ENCODE measurements at places on chromosomes 2 and 18.

- no peak for DNase-seq
Observed at GRCh38 chr2:37907501-37908225, 17.4 kb upstream of the RMDN2 start.

DNA sequence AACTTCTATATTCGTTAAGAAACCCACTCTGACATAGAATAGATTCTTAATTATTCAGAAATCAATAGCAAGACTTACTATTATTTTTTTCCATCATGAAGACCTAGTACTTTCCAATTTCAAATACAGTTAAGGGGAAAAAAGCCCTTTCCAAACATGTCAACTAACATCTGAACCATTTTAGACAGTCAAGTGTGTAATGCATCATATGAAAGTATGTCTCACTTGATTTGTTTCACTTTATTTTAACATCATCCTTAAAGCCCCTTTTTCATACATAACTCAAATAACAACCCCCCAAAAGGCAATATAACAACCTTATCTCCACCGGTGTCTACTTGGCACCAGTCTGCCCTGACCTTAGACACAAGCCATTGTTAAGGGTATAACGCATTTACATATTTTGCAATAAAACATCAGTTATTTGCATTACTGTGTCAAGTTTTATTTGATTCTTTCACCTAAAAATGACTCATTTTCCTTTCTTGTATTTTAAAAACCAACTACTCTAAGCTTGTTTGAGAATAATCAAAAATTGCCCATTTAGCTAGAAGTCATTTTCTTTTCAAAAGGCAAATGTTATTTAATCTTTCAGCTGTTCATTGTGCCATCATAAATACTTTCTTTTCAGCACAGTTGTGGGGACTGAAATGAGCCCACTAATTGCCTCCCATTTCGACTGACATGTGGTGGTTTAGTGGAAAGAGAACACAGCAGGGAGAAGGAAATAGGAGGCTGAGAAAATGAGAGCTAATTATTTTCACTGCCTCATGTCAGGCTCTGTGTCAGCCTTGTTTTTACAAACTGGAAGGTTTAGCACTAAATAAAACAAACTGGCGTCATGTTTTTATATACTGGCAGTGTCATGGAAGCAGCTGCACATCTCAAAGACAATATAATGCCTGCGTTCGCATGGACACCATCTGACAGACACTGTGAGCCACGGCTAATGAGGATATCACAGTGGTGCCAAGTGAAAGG lies 104.7 kb upstream of the CDCA7 start:
- no peak for DNase-seq

DNA sequence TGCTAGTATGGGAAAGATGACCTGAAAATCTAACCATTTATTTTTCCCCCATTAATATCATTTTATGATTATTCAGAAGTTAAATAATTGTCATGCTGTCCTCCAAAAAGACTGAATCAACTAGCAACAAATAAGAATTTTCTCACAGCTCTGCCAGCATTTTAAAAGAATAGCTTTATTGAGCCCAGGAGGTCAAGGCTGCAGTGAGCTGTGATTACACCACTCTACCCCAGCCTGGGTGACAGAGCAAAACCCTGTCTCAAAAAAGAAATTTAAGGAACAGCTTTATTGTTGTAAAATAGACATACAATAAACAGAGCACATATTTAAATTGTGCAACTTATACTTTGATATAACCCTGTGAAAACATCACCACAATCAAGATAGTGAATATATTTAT lies 24.8 kb upstream of the IL1A start:
- DNase-seq = no peak

GRCh38 chr2:234256516-234256915 lies 206.0 kb downstream of the SPP2 start:
- DNase-seq = no peak

- peak; percentile 78 for DNase-seq
Observed at GRCh38 chr2:241272303-241273209, 42.9 kb downstream of the HDLBP start.

- DNase-seq = no peak
Observed at GRCh38 chr2:190050001-190050400, 12.5 kb downstream of the MSTN start.

DNA sequence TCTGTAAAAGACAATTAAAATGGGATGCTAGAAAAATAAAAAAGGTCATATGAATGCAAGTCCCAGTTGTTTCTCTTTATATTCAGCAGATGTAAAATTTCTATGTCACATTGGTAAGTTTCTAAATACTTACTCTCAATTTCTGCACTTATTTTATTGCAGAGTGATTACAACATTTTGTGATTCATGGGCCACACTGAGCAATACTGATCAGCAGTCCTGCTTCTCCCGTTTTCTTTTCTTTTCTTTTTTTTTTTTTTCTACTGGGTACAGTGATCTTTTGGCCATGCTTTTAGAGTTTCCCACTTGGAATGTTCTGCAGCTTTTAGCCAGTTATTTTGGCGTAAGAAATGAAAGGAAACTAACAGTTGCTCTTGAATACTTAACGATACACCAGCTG lies 38.8 kb downstream of the LIMS1 start:
- DNase-seq = no peak

GRCh38 chr18:13407484-13407883 lies 188.9 kb downstream of the LDLRAD4 start:
- DNase-seq = no peak

GRCh38 chr2:85540133-85540648 lies 1.2 kb downstream of the MAT2A start:
- no peak for DNase-seq

DNA sequence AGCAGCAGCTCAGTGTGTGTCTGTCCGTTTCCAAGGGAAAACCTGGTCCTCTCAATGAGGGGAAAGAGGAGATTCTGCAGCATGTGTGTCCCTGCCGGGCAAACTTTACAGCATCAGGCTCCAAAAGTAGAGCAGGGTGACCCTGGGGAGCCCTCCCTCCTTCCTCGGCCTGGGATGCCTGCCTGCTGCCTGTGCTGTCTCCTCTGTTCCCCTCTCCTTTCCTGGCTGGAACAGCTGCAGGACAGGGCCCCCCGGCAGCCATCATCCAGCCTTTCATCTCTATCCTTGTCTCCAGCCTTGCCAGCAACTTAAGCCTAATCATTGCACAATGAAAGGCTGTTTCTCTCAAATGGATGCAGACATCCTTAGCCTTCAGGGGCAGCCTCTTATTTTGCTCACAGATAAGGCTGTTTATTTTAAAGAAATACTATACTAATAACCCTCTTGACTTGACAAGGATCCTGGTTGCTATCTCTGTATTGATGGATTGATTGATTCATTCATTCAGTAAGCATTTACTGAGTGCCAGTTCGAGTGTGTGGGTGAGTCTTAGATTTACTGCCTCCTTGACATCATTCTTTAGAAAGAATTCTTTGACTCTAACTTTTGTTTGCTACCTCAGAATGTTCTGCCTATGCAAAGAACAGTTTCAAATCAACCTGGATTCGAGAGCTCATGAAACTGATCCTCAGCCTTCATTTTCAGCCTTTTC lies 40.6 kb upstream of the EDAR start:
- no peak for DNase-seq

DNA sequence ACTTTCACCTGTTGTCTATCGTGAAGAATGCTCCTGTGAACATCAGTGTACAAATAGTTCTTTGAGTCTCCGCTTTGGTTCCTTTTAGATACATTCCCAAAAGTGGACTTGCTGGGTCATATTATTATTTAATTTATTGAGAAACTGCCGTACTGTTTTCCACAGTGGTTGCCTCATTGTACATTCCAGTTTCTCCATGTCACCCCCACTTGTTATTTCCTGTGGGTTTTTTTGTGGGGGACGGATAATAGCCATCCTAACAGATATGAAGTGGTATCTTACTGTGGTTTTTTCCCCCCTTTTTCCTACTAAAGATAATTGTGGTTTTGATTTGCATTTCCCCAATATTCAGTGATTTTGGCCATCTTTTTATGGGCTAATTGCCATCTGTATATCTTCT lies 53.8 kb downstream of the SMCHD1 start:
- DNase-seq = no peak

DNA sequence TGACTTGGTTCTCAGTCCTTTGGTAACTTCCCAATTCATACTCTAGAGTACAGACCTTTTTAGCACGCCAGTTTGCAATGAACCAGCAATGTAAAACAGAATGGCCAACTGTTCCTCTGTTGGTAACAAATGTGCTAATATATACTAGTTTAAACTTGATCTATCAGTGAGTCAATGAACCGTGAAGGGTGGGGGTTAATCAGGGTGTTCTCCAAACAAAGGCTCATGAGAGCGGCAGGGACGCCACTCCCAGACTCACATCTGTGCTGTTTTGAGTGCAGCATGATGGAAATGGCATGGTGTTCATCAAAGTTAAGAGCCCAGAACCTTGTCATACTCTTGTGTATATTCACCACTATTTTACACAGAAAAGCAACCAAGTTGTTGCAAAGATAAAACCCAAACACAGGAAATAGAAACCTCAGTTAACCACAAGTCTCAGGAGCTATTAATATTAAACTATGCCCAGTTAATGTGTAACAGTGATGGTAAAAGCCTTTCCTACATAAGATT lies 70.3 kb downstream of the CERKL start:
- DNase-seq = no peak

- no peak for DNase-seq
Observed at GRCh38 chr2:45586600-45586999, 24.5 kb downstream of the SRBD1 start.

DNA sequence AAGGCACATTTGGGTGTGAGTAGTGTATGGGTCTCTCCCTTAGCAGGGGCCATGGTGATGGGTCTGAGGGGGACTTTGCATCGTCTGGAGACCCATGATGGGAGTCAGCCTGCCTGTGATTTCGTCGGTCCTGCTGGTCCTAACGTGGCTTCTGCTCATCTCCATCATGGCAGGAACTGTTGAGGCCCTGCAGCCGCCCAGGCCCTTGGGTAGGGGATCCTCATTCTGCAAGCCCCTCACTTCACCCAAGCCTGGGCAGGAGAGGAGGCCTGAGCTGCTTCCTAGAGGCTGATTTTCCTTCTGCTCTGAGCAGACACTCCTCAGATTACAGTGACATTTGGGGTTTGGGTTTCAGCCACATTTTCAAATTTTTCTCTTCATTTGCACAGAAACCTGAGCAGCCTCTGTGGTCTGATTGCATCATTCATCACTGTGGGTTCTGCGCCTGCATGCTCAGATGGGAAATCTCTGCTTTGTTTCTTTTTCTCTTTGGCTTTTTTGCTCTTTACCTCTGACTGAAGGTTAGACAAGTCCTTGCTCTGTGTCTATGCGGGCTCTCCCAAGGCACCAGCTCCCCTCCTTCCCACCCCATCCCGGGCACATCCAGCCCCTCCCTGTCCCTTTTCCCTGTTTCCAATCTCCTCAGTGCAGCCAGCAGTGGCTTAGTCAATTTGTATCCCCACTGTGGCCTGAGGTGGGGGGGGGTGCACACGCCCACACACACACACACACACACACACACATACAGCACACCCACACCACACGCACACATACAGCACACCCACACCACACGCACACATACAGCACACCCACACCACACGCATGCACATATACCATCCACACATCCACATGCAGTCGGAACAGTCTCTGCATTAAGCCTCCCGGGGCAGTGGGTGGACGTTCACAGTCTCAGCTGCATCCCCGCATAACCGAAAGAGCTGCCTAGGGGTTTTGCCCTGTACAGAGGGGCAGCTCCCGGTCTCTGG lies 305.4 kb upstream of the HS6ST1 start:
- DNase-seq = peak; percentile 73
